Uterus (tissue), 4 donors: ENCODE measurements at places on chromosomes 3 and 15.

DNA sequence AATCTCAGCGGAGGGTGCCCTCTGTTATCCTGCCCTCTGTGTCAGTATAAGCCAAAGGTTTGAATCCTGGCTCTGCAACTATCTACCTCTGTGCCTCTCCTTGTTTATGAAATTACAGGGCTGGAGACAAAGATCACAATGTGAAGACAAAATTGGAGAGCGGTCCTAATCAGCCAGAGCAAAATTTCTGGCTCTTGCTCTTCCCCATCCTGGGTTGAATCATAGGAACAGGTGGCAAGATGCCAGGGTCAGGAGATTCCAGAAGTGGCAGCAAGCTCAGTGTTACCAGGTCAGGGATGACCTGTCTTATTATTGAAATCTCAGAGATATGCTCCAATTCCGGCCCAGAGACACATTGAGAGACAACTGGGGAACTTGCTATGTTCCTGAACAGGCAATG is 2.3 kb upstream of the CCR2 start:
- no peak for DNase-seq

DNA sequence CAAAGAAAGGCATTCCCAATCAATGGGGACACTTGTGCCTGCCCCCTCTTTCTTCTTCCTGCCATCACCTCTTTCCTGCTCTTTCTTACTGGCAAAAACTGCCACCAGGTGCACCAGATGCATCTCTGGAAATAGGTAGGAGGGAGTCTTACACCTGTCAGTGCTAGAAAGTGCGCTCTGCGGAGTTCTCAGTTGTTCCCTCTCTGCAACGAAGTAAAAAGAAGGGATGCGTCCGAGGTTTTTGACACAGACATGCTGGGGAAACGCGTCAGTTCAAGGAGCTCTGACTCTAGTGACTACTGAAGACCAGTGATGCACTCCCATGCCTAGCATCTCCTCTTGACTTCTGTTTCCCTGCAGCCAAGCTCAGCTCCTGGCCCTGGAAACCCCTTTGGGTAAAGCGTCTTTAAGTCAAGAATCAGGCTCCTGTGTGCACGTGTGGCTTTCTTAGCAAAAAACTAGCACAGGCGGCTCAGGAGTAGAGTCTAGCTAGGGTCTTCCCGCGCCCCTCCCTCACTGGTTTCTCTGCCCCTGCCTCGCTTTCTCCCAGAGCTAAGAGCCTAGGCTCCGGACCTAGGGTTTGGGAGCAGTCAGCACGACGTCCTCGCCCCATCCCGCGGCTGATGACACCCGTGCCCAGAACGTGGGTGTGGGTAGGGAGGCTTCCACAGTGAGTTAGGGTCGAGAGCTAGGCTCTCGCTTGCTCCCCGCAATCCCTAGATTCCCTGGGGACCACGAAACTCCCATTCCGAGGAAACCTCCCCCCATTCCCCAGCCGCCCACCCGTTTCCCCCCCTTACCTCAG is 564 bp upstream of the GRM7 start:
- no peak for DNase-seq

DNA sequence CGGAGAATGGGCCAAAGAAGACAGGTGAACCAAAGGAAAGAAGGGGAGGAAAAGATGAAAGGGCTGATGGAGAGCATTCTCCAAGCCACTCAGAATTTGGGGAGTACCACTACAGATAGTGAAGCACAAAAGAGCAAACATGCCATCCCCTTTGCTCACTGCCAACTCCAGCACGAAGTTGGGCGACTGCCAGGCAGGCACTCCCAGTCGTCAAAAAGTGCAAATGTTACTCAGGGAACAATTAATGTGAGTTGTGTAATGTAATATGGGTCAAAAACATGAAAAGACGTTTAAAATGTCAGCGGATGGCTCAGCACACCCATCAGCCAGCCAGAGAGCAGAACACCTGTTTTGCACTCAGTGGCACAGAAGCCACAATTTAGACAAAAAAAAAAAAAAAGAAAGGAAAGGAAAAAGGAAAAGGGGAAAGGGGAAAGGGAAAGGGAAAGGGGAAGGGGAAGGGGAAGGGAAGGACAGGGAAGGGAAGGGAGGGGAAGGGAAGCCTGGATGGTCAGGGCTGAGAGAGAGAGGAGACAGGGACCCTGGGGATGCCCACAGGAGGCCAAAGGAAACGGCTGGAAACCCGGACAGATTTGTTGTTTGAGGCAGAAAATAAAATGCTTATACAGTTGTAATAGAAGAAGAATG is 82.7 kb downstream of the COL8A1 start:
- DNase-seq: peak; percentile 31

DNA sequence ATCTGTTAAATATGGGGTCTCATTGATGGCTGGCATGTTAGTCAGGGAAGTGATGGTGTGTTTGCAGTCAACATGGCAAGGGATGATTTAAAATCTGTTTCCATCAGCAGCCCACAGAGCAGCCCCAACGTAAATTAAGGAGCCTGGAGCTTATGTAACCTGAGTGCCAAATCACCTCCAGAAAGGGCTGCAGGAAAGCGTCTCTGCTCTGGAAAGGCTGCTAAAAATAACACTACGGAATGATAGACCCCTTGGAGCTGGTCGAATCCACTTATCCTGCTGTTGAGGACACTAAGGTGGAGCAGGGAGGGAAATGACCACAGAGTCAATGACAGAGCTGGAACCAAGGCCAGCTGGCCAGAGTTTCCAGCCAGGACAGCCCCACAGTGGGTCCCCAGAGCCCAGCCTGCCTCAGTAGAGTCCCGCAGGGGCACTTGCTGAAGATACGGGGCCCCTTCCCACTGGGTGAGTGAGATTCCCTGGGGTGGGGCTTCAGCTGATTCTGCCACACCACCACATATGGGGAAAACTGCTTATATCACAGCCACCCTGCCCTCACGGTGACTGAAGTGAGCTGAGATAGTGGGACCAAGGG is 63.5 kb downstream of the EPHB1 start:
- DNase-seq: no peak

DNA sequence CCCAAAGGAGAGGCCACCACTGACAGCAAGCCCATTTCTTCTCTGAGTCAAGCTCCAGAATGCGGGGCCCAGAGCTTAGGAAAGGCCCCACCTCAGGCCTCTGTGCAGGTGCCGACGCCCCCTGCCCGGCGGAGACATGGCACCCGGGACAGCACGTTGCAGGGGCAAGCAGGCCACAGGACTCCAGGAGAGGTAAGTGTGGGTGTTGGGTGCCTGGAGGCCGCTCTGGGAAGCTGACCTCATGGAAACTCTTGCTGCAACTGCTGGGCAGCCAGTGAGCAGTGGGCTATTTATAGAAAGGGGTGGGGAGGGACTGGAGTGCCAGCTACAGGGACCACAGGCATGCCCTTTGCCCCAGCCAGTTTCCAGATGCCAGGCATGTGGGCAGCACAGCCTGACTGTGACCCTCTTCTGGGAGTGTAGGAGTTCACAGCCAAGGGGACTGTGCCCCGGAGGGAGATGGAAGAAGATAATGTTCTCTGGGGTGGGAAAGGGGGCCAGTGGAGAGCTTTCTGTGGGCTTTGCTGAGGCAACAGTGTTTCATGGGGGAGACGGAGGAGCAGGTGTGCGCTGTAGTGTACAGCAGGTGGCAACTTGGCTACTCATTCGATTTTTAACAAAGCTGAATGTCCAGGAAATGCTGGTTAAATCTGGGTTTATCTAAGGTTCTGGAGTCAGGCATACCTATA is 23.7 kb downstream of the ALPK3 start:
- peak; percentile 67 for DNase-seq

DNA sequence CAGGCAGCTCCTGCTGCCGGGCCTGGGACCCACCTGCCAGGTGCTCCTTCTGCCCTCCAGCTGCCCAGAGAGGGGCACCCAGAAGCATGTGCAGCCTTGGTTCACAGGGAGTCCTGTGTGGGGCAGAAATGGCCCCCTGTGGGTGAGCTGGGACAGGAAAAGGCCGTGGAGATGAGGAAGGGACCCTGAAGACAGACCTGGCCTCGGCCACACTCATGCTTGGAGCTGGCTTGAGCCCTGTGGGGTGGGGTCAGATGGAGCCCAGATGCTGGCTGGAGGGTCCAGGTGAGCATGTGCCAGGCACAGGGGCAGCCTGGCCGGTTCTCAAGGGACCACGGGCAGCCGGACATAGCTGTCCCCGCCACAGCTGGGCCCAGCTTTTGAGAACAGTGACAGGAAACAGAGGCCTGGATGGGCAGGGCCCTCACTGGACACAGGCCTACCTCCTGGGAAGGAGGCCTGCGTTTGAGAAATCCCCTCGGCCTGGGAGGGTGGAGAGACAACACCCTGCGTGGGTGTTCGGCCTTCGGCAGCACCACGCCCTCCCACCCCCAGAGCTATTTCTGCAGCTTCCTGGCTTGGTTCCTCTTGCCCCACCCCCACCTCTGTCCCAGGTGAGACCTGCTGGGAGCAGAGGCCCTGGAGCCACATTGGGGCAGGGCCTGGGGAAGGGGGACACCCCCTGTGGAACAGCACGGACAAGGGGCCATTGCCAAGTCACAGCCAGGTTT is 132.6 kb upstream of the MEF2A start:
- peak; percentile 48 for DNase-seq

- no peak for DNase-seq
These were observed 145.8 kb upstream of the THRB start for GRCh38 chr3:24640330-24640877.

DNA sequence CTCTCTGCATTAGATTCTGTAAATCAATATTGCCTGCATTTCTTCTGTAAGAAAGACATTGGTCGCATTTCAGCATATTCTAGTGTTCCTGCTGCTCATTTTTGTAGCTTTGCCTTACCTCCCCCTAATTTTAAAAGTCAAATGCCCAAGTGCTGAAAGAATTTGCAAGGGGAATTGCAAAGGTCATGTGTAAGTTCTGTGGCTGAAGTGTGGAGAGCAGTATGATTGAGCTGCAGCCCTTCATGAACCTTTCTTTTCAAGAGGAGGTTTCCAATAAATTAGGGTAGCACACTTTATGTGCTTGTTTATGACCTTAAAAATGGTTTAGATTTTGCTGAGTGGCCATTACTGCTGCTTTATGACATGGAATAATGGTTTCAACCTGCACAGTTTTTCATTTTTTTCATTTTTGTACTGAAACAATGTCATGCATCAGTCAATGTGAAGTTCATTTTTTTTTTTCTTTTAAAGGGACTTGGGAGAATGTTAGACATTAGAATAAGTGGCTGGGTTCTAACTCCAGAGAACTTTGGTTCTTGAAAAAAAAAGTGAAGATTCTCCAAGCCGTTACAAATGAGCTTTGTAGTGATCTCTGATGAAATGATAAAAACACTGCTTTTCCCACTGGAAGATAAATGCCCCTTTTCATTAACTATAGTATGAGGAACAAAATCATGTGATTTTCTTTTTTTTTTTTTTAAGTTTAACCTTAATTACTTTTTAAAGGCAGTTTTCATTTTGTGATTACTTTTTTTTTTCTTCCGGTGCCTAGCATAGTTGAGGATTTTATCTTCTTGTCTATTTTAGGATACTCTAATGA is 99.6 kb downstream of the MITF start:
- no peak for DNase-seq

DNA sequence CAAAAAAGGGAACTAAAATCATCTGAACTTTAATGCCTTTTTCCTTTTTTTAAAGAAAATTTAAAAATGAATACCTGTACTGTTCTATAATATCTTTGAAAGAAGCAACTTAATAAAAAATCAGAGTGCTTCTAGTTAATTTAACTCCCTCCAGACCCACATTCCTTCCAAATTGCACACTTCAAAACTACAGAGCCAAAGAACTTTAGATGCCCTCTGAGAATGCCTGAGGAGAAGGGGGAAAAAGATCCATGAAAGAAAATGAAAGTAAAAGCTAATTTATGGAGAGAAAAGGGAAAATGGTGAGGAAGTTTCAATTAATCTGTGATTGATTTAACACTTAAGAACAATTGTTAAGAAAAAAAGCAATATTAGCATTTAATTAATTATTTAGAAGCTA is 1141.6 kb downstream of the IGSF11 start:
- DNase-seq: no peak

DNA sequence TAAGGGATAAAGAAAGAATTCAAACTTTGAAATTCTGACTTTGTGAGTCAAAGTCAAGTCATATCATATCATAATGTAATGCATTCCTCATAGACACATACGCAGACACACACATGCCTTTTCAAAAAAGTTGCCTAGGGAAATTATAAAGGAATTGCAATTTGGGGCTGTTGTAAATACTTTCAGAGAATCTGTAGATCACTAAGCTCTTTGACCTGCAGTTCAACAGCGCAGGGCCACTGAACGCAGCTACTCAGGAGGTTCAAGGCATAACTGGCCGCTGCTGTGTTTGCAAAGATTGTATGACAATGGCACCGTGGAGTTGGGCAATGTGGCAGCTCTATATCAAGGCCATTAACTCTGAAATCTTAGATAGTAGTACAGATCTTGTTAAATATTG is 188.4 kb upstream of the THRB start:
- no peak for DNase-seq
